ENCODE measurements at places on chromosomes 13 and 19. TPM values are rescaled to one million over a fixed set of nuclear protein-coding genes. Genes with fewer than 3 reads are reported as not detected.
A peak's percentile ranks its signal among the peaks of the same experiment; 100 is the strongest.

FKRP gene
- total RNA-seq: 40.5 TPM

LSR gene
- total RNA-seq: 78.4 TPM

UQCR11 gene
- total RNA-seq: 51.4 TPM

GRCh38 chr13:109989686-109990085 lies 203.3 kb upstream of the IRS2 start:
- DNase-seq: no peak

- DNase-seq: no peak
These were observed 295.1 kb upstream of the SLITRK5 start for GRCh38 chr13:87376081-87376480.

GRCh38 chr19:4396949-4397783 lies 3.2 kb downstream of the SH3GL1 start:
- DNase-seq: no peak

- peak; percentile 24 for DNase-seq
These were observed 18.6 kb upstream of the ADPRHL1 start for GRCh38 chr13:113471844-113472243.

DNA sequence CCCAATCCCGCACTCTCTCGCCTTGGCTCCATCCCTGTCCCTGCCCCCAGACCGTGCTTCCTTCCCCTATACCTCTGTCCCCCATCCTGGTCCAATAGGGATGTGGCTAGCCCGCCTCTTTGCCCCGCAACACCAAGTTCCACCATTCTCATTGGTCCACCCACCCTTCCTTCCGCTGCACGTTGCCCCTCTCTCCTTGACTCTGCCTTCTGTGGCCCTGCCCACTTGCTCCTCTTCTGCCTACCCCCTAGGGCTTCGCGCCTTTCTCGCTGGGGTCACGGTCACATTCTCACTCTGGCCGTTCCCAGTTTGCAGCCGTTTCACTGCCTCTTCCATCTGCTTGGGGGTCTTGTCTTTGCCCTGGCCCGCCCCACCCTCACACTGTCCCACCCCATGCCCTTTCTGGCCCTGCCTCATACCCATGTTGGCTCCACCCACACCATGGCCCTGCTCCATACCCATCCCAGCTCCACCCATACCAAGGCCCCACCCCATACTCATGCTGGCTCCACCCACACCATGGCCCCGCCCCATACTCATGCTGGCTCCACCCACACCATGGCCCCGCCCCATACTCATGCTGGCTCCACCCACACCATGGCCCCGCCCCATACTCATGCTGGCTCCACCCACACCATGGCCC lies 4.5 kb upstream of the ARHGAP45 start:
- no peak for DNase-seq

- DNase-seq: no peak
These were observed 170.6 kb downstream of the TEX29 start for GRCh38 chr13:111491021-111491420.

Measured in neural progenitor cell (in vitro differentiated cells).